Stimulated activated CD8-positive, alpha-beta memory T cell treated with anti-CD3 and anti-CD28 coated beads, Interleukin-2, amount 100 ng/mL, for 48 hours (primary cell): ENCODE measurements at places on chromosomes 16 and 17.

DNA sequence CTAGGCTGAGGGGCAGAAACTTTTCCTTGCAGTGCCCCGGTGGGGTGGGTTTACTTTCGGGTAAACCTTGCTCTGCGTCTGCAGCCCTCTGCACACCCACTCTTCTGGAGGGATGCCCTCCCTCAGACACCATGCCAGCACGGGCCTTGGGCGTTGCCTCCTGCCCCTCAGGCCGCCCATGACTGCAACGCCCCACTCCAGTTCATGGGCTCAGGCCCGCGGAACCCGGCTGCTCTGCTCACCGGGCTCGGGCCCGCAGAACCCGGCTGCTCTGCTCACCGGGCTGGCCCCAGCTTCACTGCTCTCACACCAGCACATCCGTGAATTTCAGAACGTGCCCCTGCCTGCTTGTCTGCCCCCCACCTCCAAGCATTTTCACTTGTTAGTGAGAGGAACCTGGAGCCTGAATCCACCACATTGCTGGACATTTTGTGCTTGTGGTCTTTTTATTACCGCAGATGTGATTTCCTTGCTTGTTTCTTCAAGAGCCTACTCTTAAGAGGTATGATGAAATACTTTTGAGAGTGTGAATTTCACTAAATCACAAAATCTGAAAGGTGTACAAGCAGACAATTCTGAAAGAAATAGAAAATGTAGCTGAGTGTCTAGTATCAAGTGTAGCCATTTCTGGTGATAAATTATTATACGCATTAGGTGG lies 130.9 kb downstream of the RPTOR start:
- no peak for DNase-seq

DNA sequence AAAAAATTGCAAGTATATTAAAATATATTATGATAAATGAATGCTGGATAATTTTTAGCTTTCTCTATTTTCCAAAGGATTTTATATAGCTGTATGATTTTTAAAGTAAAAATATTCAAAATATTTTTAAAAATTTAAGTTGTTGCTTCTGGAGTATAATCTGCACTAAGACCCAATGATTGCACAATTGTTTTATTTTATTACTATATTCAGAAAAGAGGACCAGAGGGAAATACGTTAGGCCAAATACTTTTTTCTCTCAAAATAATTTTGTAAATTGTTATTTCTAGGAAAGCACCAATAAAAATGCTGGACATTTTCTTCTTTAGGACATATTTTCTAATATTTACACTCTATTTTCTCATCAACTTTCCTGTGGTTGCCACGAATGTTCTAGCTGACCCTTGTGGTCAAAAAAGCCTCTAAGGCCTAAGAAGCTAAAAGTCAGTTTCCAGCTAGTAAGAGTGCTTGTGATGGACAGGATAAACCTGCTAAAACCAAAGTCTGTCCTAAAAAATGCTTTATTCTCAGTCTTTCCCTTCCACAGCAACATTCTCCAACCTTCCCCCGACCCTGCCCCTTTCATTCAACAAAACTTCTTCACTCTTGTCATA lies 31.2 kb downstream of the MMD start:
- no peak for DNase-seq

DNA sequence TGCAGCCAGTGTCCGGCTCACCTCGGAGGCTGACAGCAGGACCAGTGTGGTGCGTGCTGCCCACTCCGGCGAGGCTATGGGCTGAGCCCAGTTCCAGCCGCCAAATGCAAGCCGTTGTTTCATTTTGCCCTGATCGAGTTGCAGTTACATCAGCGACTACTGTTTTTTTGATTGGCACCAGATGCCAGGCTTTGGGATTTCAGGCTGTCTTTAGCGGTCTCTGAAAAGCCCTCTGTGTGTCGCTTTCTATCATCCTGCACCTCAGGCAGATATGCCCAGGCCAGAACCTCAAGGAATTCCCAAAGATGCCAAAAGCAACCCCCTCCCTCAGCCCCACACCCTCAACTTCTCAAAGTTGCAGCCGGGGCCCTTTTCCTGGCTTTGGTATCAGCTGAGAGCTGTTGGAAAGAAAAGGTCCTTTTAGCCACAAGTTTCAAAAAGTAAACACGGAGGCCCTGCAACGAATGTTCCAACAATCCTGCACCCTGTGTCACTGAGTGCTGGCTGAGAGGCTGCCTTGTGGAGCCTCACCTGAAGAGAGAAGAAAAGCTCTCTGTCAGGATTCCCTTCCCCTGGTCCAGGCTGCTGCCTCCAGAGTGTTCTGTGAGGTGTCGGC lies 58.9 kb downstream of the WWP2 start:
- no peak for DNase-seq

DNA sequence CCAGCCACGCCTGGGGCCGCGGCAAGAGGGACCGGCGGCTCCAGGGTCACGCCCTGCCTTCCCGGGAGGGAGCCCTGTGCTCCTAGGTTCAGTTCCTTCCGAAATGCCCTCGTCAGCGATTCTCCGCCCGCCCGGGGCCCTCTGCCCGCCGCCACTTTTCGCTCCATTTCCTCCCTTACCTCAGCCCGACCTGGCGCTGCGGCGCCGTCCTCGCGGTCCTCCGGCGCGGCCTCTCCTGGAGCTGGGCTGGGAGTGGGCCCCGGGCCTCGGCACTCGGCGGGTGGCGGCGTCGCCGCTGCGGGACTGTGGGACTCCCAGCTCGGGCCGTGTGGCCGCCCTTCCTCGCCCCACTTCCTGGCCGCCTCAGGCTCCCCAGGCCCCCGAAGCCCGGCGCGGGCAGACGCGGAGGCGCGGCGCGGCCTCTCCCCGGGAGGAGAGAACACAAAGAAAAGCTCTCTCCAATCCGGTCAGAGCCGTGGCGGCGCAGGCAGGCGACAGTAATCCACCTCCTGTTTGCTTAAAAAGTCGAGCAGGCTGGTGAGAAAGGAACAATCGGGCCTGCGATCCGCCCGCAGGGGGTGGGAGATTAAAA lies 1.6 kb downstream of the BAHCC1 start:
- DNase-seq: no peak
